ENCODE measurements at places on chromosomes 11 and 22.

DNA sequence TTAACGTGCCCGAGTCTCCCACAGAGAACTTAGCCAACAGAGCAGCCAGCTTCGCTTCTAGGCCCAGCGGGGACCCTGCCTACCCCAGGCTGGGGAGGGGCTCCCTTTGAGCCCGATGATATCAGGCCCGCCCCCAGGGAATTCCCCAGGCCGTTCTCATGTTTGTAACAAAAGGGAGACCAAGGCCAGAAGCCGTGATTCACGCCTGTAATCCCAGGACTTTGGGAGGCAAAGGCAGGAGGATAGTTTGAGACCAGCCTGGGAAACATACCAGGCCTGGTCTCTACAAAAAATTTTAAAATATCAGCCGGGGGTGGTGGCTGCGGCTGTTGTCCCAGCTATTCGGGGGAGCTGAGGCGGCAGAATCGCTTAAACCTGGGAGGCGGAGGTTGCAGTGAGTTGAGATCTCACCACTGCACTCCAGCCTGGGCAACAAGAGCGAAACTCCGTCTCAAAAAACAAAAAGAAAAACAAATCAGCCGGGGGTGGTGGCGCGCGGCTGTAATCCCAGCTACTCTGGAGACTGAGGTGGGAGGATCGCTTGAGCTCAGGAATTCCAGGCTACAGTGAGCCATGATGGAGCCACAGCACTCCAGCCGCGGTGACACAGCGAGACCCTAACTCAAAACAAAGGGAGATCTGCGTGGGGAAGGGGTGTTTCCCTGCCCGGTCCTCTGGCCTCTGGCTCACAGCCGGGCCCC is 1.7 kb downstream of the DRD4 start:
- no peak for DNase-seq

DNA sequence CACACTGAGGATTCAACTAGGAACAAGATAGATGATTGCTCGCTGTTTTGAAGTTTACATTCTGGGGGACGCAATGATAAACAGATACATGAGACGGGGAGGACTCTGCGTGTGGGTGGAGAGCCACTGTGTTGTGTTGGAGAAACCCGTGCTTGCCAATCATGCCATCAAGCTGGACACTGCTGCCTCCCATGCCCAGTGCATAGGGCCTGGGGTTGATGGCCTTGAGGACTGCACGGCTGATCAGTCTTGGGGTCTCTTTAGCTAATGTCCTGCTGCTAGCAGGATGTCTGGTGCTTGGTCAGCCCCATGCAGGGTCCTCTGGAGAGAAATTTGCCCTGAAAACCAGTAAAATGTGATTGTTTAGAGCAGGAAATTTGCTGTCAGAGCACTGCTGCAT is 221.2 kb upstream of the B3GAT1 start:
- no peak for DNase-seq

DNA sequence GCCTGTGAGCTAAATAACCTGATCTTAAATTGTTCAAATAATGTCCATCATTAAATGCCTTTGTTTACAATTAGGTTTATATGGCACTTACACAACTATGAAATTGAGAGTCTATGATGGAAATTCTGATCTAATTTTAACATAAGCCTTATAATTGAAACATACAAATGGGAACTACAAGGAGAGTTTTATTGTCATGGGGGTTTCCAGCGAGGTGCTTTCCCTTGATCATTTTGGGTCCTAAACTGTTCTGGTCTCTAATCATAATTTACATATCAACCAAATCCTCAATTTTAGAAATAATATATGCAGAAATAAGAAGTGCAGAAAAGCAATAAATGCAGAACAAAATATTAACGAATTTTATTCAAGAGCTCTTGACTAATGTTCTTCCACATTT is 44.9 kb downstream of the RRAS2 start:
- no peak for DNase-seq

- DNase-seq = no peak
These were observed 806 bp upstream of the SAAL1 start for GRCh38 chr11:18106688-18107087.

GRCh38 chr11:59625703-59626102 is 10.1 kb upstream of the OSBP start:
- no peak for DNase-seq

- DNase-seq = no peak
These were observed 527.0 kb upstream of the B3GAT1 start for GRCh38 chr11:134939031-134939430.

GRCh38 chr22:30801695-30802094 is 107.0 kb downstream of the OSBP2 start:
- no peak for DNase-seq

- no peak for DNase-seq
These were observed 537.9 kb downstream of the NTM start for GRCh38 chr11:131908316-131908715.

DNA sequence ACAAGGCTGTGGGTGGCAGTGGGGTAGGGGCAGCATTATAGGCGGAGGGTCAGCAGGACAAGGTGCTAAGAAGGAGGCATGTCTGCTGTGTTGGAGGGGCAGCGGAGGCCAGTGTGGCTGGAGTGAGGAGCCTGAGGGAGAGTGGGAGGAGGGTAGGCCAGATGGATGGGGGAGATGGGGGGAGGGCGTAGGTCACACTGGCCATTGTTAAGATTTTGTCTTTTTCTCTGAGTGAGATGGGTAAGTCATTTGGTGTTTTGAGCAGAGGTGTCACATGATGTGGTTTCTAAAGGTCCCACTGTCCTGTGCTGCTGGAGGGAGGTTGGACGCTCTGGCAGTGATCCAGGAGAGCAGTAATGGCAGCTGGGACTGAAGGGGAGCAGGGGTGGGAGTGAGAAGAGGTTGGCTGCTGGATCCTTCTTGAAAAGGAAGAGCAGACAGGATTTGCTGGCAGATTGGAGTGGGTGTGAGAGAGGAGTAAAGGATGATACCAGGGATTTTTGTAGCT is 9.8 kb downstream of the PPP6R3 start:
- no peak for DNase-seq

GRCh38 chr11:134139873-134140331 is 71.0 kb downstream of the JAM3 start:
- DNase-seq = peak; percentile 55

DNA sequence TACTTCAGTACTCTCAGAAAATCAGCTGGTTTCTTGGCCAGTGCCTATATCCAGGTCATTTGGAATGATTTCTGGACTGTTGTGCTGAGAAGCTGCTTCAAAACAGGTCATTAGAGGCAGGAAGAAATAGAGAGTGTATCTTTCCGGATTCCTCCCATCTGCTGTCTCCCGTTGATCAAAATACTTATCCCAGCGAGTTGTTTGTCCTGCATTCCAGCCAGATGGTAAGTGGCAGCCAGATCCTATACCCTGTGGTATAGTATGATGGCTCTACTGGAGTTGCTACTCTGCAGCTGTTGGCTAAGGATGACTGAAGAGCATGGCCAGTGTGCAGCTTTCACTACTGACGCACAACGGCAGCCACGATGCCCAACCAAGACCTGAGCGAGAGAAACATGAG is 560.9 kb upstream of the ANO5 start:
- no peak for DNase-seq

DNA sequence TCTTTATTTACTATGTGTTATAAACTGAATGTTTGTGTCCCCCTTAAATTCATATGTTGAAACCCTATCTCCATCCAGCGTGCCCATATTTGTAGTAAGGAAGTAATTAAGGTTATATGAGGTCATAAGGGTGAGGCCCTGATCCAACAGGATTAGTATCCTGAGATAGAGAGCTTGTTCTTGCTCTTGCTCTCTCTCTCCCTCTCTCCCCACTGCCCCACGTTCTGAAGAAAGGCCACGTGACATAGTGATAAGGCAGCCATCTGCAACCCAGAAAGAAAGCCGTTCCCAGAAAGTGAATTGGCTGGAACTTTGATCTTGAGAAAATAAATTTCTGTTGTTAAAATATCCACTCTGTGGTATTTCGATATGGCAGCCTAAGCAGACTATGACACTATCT is 212.5 kb downstream of the SWAP70 start:
- DNase-seq = no peak

DNA sequence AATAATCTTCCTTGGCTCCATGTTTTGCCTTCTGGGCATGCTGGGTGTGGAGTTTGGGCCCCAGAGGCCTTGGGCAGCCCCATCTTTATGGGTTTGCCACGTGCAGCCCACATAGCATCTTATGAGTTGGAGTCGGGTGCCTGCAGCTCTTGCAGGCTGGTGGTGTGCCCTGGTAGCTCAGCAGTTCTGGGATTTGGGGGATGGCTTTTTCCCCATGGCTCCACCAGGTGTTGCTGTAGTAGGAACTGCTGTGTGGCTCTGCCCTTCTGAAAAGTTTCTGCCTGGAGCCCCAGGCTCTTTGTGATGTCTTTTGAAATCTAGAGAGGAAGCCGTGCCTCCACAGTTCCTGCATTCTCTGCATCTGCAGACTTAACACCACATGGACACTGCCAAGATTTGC is 16.8 kb downstream of the EED start:
- no peak for DNase-seq

- no peak for DNase-seq
These were observed 90.7 kb downstream of the DLG2 start for GRCh38 chr11:85536438-85536837.

GRCh38 chr11:72724851-72725723 is 27.1 kb downstream of the ARAP1 start:
- DNase-seq = peak; percentile 82

DNA sequence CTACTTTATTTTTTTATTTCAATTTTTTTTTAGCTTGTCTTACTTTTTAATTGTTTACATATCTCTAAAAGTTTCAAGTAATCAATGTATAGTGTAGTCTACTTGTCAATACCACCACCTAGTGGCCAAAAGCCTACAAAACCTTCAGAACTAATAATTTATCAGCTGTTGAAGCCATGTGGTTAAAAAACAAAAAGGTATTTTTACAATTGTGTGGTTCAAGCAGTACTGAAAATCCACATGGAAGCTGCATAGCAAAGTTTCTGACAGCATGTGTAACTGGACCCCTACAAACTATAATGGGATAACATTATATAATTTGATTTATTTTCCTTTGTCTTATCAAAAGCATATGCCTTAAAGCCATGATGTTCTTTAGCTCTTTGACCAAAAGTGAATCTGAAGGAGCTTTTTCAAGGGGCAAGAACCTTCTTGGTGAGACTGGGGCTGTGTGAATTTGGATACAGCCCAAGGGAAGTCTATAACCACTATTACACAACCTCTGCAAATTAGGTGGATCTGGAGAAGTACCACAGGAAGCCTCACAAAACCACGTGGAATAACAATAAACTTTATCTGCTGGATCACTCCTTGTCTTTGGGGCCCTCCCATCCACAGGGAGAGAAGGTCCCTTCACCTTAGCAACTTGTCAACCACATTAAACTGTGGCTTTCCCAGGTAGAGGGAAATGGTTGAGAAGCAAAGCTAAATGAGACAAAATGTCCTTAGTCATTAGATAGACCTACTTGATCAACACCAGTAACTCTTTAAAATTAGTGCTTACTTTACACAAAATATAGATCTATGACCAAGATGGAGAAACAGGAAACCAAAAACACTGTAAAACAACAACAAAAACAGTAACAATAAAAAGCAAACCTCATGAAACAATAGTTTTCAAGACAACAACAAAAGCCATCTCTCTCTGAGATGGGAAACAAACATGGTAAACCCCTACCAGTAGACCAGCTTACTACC is 9.9 kb downstream of the NARS2 start:
- peak; percentile 72 for DNase-seq

DNA sequence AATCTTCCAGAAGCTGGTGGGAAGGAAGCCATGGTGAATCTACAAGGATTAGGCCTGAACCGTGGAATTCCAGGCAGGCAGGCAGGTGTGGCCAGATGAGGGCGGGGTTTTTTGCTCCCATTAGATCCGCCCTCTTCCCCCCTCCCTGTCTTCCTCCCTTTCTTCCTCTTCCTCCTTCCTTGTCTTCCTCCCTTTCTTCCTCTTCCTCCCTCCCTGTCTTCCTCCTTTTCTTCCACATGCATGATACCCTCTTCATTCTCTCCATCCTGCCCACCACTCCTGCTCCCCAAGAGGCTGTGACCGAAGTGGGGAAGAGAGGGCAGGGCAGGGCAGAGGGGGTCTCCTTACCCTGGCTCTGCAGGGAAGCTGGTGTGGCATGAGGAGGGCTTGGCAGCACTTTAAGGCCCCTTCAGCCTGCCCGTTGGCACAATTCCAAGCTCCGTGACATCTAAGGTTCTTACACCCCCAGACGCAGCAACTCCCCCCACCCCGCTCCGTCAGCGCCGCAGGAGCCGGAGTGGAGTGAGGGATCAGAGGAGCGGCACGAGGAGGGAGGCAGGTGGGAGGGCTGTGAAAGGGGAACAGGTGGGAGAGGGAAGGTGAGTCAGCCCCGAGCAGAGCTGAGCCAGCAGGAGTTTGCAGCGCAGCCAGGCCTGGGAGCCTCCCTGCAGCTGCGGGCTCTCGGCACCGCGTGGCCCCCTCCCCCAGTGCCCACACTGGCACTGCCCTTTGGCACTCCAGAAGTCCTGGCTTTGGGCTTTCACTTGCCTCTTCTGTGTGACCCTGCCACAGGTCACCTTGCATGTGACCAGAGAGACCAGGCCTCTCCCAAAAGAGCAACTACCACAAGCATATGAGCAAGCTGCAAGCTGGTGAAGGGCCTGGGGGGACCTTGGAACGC is 32.1 kb downstream of the KCNJ4 start:
- DNase-seq = no peak

GRCh38 chr11:67032830-67033551 is 10.1 kb downstream of the SYT12 start:
- no peak for DNase-seq

DNA sequence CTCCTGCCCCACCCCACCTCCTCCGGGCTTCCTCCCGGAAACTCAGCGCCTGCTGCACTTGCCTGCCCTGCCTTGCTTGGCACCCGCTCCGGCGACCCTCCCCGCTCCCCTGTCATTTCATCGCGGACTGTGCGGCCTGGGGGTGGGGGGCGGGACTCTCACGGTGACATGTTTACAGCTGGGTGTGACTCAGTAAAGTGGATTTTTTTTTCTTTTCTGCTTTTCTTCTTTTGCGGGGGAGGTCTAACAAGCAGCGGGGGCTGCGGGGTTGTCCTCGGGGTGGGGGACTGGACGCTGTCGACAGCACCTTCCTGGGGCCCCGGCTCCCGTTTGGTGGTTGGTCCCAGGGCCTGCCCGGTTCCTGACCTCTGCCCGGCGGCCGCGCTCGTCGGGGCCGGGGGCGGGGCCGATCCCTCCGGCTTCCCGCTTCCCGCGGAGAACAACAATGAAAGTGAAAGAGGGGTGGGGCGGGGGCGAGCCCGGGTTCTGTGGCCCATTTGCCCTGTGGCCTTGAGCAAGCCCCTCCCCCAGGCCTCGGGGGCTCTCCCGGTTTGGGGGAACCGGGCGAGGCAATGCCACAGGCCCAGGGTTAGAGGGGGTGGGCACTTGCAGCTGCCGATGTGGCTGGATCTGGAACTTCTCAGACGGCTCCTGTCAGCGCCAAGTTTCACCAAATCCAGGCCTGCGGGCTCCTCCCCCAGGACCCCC is 975 bp upstream of the MDK start:
- peak; percentile 63 for DNase-seq
